ENCODE measurements at places on chromosomes 11 and 22.

- no peaks in the 10 kb centered on the region for H3K27me3 ChIP-seq
- H3K4me1 ChIP-seq = no peaks in the 10 kb centered on the region
- no peaks in the 10 kb centered on the region for H3K36me3 ChIP-seq
- no peak overlapping the region for H3K4me3 ChIP-seq
- no peak for DNase-seq
- no peak overlapping the region for H3K27ac ChIP-seq
These were observed 16.4 kb downstream of the RPL27A start for GRCh38 chr11:8698917-8699441.

DNA sequence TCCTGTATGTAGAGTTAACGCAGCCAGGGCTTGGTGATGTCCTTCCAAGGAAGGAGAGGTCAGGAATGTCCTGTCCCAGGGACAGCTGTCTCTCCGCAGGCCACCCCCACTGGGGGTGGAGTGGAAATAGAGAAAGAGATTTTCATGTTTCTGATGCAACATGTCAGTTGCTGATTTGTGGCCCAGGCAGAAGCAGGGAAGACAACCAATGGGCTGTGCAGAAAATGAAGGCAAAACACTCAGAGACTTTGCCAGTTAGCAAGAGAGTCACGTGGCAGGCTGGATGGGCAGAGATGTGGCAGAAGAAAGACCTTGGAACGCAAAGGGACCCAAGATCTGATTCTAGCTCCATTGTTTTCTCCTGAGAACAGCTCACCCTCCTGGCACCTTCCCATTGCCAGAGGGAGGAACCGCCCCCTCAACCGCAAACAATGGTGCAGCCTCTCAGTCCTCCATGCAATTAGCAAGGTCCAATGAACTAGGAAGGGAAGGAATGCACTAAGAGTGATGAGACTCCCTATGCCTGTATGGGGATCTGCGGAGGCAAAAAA lies 71.0 kb downstream of the SYN3 start:
- DNase-seq = no peak
- H3K36me3 ChIP-seq = no peaks in the 10 kb centered on the region
- H3K4me3 ChIP-seq = no peak overlapping the region
- no peak overlapping the region for H3K27ac ChIP-seq
- no peaks in the 10 kb centered on the region for H3K27me3 ChIP-seq

DNA sequence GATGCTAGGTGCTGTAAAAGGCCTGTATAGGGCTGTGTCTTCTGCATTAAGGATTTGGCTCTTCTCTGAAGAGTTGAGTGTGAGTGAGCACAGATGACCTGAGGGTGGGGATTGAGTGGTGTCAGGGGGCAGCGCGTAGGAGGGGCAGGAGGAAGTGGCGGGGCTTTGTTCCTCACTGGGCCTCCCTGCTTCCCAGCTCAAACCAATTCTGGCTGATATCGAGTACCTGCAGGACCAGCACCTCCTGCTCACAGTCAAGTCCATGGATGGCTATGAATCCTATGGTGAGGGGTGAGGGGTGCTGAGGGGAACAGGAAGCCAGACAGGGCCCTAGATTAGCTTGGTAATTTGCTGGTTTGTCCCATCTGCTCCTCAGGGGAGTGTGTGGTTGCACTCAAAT lies 9.1 kb downstream of the PHOX2A start:
- H3K4me3 ChIP-seq = no peak overlapping the region
- H3K27ac ChIP-seq = no peak overlapping the region
- no peak for DNase-seq
- peaks cover 42% of the 10 kb centered on the region for H3K36me3 ChIP-seq
- H3K4me1 ChIP-seq = peaks cover 7% of the 10 kb centered on the region
- H3K27me3 ChIP-seq = no peaks in the 10 kb centered on the region

- H3K27me3 ChIP-seq = no peaks in the 10 kb centered on the region
- no peaks in the 10 kb centered on the region for H3K4me1 ChIP-seq
- no peak overlapping the region for H3K27ac ChIP-seq
- peaks cover 27% of the 10 kb centered on the region for H3K36me3 ChIP-seq
- H3K4me3 ChIP-seq = no peak overlapping the region
- DNase-seq = peak; percentile 47
These were observed 33.0 kb downstream of the SERGEF start for GRCh38 chr11:17979770-17980371.

- DNase-seq = no peak
- H3K4me3 ChIP-seq = no peak overlapping the region
- H3K27ac ChIP-seq = no peak overlapping the region
These were observed 4.2 kb upstream of the SYT8 start for GRCh38 chr11:1830322-1831223.

GRCh38 chr22:28600546-28601143 lies 79.0 kb downstream of the TTC28 start:
- H3K4me3 ChIP-seq = no peak overlapping the region
- H3K27me3 ChIP-seq = peaks cover 14% of the 10 kb centered on the region
- H3K27ac ChIP-seq = no peak overlapping the region
- peak; percentile 62 for DNase-seq

- H3K27me3 ChIP-seq = peaks cover 2% of the 10 kb centered on the region
- no peaks in the 10 kb centered on the region for H3K36me3 ChIP-seq
- H3K4me3 ChIP-seq = no peak overlapping the region
- DNase-seq = no peak
- no peak overlapping the region for H3K27ac ChIP-seq
These were observed 46.3 kb upstream of the SLC22A25 start for GRCh38 chr11:63289658-63290057.

DNA sequence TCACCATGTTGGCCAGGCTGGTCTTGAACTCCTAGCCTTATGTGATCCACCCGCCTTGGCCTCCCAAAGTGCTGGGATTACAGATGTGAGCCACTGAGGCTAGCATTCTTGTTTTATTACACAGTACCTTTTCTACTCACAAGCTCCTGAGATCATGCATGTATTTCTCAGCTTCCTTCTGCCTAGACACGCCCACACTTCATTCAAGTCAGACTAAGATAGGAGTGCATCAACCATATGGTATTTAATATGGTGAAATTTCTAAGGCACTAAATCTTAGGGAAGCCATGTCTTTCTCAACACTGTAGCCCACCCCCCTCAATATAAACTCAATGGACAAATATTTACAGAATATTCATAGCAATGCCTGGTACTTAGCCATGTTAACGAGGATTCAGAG lies 62.1 kb downstream of the SLC25A17 start:
- H3K4me3 ChIP-seq = no peak overlapping the region
- H3K27ac ChIP-seq = no peak overlapping the region
- H3K4me1 ChIP-seq = no peaks in the 10 kb centered on the region
- no peak for DNase-seq
- H3K36me3 ChIP-seq = no peaks in the 10 kb centered on the region
- H3K27me3 ChIP-seq = no peaks in the 10 kb centered on the region

Data from CD4-positive, CD25-positive, alpha-beta regulatory T cell (primary cell).